Epithelial cell of prostate (primary cell): ENCODE measurements at places on chromosomes 7 and 10.
A peak's percentile ranks its signal among the peaks of the same experiment; 100 is the strongest.

- no peak for DNase-seq
These were observed 700 bp downstream of the GSAP start for GRCh38 chr7:77415476-77415822.

- no peak for DNase-seq
These were observed 266.5 kb upstream of the MKLN1 start for GRCh38 chr7:131061158-131061557.

DNA sequence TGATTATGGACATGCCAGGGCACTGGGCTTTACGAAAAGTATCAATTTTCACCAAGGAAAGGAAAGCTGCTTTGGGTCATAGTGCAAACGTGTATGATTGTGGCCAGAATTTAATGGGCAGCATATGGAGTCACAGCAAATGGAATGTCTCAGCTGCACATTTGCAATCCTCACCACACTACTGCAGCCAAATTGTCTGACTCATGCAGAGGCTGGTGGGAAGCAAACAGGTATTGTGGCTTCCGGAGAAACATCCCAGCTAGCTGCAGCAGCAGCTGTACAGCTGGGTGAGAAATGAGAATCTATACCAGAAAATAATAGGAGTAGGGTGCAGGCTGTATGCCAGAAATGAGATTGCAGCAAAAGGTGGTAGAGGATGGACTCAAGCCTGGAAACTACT lies 374.7 kb upstream of the VWC2 start:
- DNase-seq: peak; percentile 76

- DNase-seq: no peak
These were observed 17.1 kb downstream of the COL13A1 start for GRCh38 chr10:69818676-69819239.

DNA sequence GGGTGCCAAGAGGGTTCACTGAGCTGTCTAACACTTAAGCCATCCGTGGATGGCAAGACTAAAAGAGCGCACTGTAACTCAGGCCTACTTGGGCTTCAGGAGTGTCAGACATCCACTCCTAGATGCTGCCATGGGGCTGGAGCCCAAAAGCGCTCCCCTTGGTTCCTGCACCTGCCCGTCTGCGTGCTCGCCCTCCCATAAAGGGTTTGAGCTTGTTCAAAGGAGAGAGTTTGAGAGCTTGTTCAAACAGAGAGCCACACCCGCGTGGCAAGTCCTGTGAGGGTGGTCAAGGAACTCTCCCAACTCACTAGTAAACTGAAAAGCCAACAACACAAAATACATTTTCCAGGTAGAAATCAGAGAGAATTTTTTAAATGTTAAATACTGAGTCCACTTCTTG lies 256.7 kb downstream of the SEMA3A start:
- no peak for DNase-seq

- DNase-seq: no peak
These were observed 27.4 kb upstream of the PLA2G12B start for GRCh38 chr10:72981882-72982529.

DNA sequence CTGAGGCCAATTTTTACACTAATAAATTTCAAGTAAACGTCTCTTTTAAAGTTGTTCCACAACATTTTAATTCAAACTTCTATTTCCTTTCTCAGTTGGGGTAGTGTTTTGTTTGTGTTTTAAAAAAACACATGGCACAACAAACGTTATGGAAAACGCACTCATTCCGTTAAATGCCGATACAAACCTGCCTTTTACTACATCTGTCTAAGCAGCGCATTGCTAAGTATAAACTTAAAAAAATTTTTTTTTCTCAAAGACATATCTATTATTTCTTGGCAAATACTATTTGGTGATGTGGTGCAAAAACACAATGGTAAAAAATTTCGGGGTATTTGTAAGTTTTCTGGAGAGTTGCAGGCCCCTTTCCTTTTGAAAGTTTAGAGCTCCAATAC lies 1.4 kb downstream of the SKIDA1 start:
- DNase-seq: no peak

DNA sequence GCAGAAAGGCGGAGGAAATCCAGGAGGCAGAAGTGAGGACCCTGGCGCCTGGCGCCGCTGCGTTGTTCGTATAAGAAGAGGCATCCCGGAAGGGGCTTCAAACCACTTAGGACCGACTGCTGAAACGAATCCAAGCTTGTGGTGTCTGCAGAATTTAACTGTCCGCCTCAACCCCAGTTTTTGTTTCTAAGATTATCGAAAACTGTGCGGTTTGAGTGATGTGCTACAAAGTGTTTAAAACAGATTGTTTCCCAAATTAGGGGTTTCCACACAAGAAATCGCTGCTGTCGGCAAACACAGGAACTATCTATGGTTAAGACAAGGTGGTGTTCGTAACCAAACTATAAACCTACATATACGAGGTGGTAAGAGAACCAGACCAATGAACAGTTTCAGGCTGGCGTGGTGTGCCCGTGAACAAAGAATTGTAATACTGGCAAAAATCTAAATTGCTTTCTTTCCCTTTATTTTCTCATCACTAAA lies 835 bp upstream of the DGKI start:
- DNase-seq: no peak

DNA sequence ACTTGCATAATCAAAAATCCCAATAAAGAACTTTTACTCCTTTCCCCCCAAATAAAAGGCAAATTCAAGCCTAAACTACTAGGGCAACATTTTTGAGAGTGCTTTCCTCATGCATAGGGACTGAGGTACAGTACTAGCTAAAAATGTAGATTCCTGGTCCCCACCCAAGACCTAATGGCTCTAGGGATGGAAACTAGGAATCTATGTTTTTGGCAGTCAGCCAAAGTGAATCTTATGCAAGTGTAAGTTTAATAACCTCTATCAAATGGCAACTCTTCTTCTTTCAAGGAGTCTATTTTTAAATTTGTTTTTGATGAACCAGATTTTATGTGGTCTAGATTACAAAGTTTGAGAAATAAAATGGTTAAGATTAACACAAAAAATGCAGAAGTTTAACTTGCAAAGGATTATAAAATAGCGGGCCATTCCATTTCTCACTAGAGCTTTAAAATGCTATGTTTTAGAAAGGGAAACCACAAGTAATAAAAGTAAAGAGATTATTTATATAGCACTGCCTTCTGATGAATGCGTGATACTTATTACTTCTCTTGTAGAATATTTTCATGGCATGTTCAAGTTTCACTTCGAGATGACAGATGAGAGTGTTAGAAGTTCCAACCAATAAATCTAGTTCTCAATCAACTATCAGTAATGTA lies 70.4 kb upstream of the MDFIC start:
- DNase-seq: no peak

GRCh38 chr10:77289790-77290189 lies 347.8 kb downstream of the KCNMA1 start:
- no peak for DNase-seq

DNA sequence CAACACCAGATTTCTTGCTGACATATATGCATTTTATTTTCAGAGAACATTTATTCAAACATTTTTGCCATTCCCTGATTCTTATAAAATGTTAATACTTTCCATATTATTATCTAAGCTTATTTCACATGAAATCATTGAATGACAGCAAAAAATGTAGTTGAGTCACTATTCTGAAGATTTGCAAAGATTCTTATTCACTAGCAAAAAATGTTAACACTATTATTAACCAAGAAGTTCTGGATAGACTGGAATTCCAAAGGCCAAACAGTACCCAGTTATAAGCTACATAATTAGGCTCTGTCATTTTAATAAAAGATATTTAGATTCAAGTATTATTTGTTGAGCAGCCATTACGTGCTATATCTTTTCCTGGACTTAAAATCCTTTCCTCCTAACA lies 4.3 kb downstream of the GSTO2 start:
- no peak for DNase-seq

DNA sequence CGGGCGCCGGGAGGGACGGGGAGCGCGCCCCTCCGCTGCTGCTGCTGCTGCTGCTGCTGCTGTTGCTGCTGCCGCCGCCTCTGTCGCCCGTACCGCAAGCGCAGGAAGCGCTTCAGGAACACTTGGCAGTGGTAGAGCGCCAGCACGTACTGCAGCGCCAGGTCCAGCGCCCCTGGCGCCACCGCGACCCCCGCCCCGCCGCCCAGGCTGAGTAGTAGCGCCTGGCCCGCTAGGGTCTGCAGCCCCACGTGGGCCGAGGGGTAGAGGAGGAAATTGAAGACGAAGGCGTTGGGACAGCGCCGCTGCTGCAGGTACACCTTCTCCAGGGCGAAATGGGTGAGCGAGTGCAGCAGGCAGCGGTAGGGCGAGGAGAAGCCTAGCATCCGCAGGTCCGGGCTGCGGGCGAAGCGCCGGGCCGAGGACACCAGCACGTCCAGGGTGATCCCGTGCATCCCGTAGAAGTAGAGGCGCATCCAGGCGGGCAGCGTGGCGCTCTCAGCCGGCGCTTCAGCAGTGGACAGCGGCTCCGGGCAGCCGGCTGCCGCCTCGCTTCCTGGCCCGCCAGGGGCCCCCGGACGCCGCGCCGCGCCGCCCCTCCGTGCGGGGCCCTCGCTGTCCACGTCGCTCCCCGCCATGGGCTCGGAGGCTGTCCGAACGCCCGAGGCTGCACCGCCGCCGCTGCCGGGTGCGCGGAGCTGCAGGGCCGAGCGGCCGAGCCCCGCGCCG lies at the start of gene TMEM229A:
Gene TMEM229A (minus strand): TSS at position 699 of the 726 bp plus-strand sequence. CDS start 64 bp downstream, at position 635.
- no peak for DNase-seq

DNA sequence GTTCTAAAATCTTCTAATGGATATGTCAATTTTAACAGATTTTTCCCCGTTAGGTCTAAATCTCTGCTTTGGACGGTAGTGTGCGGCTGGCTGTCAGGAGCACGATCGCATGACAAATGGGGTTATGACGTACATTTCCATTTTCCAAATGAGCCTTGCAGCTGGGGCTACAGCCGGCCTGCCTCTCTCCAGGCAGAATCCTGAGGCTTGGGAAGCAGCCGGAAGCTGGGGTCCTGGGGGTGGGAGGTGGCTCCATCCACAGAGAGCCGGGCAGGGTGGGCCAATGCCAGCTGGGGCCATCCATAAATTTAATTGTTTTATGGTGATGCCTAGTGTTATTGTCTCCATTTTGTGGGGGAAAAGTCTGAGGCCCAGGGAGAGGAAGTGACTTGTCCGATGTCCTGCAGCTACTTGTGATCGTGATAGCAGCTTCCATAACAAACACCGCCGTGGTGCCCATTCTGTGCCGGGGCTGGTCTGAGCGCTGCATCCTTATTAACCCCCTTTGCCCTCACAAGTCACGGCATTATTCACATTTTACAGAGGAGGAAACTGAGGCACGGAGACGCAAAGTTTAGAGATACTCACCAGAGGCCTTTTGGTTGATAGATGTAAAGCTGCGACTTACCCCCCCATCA lies 53.0 kb upstream of the EBF3 start:
- DNase-seq: no peak

DNA sequence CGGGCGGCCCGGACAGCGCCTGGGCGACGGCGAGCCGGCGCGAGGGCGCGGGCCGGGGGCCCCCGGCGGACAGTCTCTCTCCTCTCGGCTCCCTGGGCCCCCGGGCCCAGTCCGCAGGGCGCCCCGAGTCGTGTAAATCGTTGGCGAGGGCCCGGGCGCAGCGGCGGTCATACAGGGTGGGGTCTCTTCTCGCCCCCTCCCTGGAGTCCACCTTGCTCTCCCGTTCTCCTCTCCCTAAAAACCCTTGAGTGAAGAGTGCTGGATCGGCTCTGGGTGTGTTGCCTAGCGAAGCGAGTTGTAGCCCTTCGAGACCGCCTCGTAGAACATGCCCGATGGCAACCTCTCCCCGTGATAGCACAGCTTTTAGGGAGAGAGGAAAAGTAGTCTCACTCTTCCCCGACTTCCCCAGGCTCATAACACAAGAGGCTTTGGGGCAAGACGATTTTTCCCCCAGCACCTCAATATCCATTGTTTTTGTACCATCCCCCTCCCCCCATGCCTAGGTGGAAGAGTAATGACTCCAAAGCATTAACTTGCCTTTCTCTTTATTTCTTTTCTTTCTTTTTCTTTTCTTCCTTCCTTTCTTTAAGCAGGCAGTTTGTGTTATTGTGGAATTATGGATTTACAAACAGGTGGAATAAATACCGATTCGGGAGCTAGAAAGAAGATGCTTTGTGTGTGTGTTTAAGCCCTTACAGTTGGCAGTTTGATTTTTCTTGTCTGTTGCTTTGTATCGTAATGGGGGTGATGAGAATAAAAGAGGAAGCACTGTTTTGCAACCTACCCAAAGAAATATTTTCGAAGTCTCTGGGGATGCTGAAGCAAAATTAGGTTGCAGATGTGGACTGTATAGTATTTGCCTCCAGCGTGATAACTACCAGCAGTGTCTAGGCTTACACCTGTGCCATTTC lies 822 bp downstream of the SHOC2 start:
- DNase-seq: no peak

DNA sequence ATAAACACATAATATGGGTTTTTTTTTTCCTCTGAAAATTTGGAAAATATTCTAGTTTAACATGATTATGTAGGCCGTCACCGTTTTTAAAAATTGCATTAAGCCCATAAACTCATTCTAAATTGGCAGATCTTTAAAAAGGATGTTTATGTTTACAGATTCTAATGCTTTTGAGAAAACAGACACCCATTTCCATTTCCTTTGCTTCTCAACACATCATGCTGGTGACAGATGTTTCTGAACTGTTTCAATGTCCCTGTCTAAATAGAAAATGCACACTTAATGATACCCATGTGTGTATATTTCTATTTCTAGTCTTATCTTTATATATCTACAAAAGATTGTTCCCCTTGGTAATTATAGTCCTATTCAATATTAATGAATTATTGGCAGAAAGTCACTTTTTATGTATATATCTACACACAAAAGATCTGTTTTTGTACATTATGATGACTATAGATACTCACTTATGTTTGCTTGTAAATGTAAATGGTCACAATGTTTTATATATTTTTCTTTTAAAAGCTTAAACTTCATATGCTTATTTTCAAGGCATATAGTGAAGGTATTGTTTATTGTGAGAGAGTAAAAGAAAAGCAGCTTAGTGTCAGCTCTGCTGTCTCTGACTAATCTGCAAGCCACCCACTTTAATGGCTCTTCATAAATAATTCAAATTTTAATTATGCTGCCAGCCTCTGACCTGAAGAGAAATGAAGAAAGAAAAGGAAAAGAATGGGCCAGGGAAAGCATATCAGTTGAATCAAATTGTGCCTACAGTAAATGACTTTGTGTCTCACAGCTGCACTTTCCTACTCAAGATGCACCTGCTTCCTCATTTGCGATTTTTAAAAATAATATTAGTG lies 179.4 kb downstream of the CACNA2D1 start:
- no peak for DNase-seq

GRCh38 chr10:78703593-78703992 lies 365.2 kb upstream of the ZMIZ1 start:
- DNase-seq: no peak

DNA sequence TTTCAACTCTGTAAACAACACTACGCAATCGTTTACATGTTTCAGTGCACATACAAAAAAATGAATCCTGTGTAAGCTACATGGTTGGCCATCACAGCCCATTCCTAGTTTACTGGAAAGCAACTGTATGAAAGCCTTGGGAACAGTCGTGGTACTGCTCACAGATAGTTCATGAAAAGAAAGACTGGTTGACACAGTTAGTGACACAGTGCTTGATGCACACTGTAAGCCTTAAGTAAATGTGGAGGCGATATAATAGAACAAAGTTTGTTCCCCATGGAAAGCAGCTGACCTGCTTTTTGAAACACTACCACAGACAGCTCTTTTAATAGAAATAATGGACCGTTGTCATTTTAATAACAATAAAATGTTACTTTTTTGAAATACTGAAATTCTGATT lies 5.1 kb downstream of the CACNA2D1 start:
- DNase-seq: no peak
